Endodermal cell (in vitro differentiated cells): ENCODE measurements at places on chromosomes 7 and 10. TPM values are rescaled to one million over a fixed set of nuclear protein-coding genes. Genes with fewer than 3 reads are reported as not detected.

DDIT4 gene
- total RNA-seq = 26.3 and 30.2 TPM in 2 replicates

BMS1 gene
- 15.1 to 19.8 TPM (median 19.4 TPM) in 3 replicates for total RNA-seq

FKBP6 gene
- not detected in 3 replicates for total RNA-seq

DNA sequence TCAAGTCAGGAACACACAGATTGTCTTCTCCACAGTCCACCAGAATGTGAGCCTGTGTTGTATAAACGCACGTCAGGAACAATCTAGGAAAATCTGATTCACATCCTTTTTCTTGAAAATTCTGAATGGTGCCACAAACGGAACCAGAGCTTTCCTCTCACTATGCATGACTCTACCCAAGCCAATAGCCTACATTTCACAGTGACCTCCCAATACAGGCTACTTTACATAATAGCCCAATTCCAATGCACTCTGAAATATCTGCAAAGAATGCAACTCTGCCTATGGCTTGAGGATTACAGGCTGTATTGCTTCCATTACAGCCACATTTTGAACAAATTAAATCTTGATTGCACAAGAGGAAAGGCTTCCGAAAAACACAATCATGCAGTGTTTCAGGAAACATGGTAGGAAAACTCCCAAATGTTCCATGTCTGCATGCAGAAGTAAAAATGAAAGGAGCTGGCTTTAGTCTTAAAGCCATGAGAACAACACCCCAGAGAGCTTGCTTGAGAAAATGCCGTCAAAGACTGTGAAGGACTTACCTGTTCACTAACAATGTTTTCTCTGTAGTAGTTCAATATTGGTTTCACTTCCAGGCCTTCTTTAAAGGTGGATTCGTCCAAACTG lies 113.9 kb downstream of the ITGA8 start:
- H3K27me3 ChIP-seq = no peaks in the 10 kb centered on the region
- no peak overlapping the region for H3K27ac ChIP-seq
- no peaks in the 10 kb centered on the region for H3K4me1 ChIP-seq
- no peak overlapping the region for H3K4me3 ChIP-seq
- no peaks in the 10 kb centered on the region for H3K36me3 ChIP-seq
- no peak for DNase-seq

GRCh38 chr7:117806011-117806410 lies 67.2 kb downstream of the CTTNBP2 start:
- no peak overlapping the region for H3K4me3 ChIP-seq
- no peak for DNase-seq
- H3K27ac ChIP-seq = no peak overlapping the region
- no peaks in the 10 kb centered on the region for H3K4me1 ChIP-seq

DNA sequence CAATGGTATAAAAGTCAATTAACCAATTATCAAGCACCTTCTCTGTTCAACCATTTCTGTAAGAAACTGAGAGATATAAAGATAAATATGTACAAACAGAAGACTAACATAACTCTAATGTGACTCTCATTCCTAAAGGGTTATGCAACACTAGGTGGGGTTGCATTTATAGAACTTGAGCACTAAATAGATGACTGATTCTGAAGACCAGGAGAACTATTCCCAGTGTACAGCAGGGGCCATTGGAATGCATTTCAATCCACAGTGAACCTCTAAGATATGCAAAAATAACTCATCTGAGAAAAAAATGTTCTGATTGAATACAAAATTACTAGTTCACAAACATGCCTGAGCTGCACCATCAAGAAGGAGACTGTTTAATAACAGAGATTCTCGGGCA lies 341.2 kb upstream of the STEAP1 start:
- H3K4me3 ChIP-seq = no peak overlapping the region
- no peaks in the 10 kb centered on the region for H3K4me1 ChIP-seq
- DNase-seq = no peak
- H3K27me3 ChIP-seq = no peaks in the 10 kb centered on the region
- no peaks in the 10 kb centered on the region for H3K36me3 ChIP-seq
- no peak overlapping the region for H3K27ac ChIP-seq

GRCh38 chr10:88032566-88032965 lies 169.1 kb downstream of the PTEN start:
- H3K4me3 ChIP-seq = no peak overlapping the region
- DNase-seq = no peak

GRCh38 chr7:75740846-75741497 lies 2.2 kb upstream of the HIP1 start:
- H3K27me3 ChIP-seq = peaks cover 16% of the 10 kb centered on the region
- peak; percentile 71 for DNase-seq
- H3K4me3 ChIP-seq = no peak overlapping the region
- no peaks in the 10 kb centered on the region for H3K36me3 ChIP-seq
